Fibroblast of skin of left biceps (primary cell): ENCODE measurements at places on chromosomes 2 and 18.

- no peak for DNase-seq
These were observed 89.3 kb upstream of the SMAD2 start for GRCh38 chr18:48019557-48020325.

GRCh38 chr2:150695451-150696135 is 208.1 kb upstream of the RND3 start:
- no peak for DNase-seq

DNA sequence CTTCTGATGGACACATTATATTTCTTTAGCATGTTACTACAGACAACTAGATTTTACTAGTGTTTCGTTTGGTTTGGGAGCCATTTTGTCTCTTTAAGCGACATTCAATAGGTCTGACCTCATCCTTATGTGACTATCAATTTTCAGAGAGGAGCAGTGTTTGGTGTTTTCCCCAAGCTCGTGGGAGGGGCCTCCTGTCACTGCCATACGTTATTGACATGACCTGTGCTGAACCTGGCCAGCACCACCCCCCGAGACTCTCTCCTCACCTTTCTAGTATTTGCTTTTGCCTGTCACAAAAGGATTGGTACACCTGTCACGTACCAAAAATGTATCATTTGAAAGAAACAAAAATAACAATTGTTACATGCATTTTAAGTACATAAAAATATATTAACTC is 69.3 kb downstream of the PSMG2 start:
- no peak for DNase-seq

DNA sequence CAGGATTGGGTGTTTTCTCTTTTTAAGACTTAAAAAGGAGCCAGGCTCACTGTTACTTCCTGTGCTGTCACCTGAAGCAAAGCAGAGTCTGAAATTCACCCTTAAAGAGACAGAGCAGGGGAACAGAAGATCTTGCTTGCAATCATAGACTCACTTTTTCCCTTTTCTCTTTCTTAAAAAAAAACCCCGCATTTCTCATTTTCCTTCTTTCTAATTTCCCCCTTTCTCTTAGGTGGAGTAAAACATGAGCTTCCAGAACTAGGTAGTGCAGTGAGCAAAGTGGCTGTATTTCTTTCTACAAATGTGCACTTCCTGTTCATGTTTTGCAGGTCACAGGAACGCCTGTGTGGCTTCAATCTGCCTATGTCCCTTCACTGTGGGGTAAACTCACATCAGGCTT is 381.2 kb downstream of the LPIN1 start:
- DNase-seq, result no peak

DNA sequence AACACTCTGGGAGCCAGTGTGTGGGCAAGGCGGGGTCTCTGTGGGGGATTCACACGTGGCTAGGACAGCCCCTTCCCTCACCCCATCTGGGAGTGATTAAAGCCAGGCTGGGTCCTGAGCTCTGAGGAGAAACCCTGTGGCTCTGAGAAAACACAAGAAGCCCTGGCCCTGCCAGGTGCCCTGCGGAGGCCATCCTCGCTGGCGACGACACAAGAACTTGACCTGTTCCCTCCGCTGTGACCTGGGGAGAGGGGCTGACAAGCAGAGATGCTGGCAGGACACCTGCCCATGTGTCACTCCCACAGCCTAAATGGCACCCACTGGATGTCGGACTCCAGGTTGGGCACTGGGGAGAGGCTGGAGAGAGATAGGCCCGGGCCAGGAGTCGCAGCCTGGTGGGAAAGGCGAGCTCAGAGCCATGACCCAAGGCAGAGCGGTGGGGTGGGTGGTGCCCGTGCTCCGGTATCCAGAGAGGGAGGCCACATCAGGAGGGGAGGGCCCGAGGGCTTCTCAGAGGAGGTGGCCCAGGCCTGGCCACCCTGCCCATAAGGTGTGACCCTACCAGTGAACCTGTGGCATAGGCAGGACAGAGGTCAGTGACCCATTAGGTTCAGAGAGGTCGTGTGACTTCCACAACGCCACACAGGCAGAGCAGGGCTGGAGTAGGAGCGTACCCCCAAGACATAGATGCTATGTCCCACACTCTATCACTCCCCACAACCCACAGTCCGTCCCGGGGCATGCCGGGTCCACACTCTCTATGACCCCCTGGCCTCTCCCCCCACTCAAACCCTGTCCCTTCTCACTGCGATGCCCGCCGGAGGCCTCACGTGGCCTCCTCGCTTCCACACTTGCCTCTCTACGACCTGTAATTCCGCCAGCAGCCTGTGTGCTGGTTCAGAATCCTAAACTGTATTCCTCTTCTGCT is 59.4 kb upstream of the HPCAL1 start:
- no peak for DNase-seq

DNA sequence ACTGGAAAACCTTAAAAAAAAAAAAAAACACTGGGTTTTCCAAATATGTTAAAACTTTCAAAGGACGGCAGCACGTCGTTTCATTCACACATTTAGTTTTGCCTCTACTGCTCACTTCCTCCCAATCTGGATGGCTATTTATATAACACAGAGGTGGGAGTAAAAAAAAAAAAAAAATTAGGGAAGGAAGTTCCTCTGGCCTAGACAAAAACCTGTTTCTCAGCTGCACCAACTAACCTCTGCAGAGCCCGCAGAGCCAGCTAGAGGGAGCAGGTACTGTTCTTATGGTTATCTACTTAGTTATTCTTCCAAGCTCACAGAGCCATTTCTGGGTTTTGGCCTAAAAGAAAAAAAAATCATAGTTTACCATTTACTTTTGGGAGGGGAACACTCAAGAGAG is 28.1 kb downstream of the SLC1A4 start:
- DNase-seq, result no peak

GRCh38 chr2:102224824-102225739 is 38.3 kb downstream of the IL1RL2 start:
- DNase-seq, result no peak

DNA sequence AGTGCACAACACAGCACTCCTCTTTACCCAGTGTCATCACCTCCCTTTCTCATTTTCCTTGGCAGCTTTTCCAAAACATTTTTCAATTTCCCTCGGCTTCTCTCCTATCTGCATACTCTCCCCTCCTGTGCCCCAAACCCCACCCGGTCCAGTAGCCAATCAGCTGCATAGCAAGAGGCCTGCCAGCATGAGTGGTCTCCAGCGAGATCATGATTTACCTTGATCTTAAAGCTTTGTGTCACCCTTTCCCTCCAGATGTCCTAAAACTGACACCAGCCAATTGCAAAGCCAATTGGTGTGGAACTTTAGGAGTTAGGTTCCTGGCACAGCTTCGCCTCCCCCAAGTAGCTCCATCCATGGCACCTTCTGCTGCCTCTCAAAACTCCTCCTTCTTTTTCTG is 45.2 kb upstream of the SH3RF3 start:
- DNase-seq, result no peak

DNA sequence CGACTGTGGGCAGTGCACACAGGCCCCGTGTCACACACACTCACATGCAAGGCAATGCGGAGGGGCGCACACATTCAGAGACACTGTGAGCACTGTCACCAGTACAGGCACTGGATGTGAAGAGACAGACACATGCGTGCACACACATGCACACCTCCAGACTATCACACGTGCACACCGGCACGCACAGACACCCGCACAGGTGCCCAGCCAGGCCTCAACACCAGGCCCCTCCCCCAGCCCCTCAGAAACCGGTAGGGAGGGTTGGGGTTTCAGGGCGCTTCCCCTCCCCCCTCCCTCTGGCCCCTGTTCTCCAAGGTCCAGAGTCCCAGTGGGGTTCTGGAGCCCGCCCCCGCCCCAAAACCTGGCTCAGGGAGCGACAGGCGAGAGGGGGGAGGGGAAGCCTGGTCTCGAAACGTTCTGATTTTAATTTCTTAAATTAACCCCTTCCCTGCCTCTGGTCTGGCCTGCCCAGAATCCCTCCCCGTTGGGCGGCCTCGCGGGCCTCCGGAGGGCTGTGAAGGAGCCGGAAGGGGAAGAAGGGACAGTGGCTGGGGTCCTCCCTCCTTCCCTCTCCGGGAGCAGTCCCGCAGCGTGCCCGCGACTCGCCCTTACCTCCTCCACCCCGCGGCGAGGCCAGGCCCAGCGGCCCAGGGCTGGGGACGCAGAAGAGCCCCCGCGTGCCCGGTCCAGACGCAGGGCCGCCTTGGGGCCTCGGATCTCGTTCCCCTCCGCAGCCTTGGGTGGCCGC is 558 bp downstream of the FBXO41 start:
- no peak for DNase-seq

GRCh38 chr2:26717362-26717761 is 24.8 kb downstream of the KCNK3 start:
- no peak for DNase-seq

- peak; percentile 91 for DNase-seq
These were observed 19.6 kb upstream of the SERPINB11 start for GRCh38 chr18:63683152-63683551.

GRCh38 chr2:9145752-9146430 is 60.7 kb upstream of the ASAP2 start:
- no peak for DNase-seq

- DNase-seq, result no peak
These were observed 1727.9 kb upstream of the SLC39A10 start for GRCh38 chr2:193929131-193929530.

DNA sequence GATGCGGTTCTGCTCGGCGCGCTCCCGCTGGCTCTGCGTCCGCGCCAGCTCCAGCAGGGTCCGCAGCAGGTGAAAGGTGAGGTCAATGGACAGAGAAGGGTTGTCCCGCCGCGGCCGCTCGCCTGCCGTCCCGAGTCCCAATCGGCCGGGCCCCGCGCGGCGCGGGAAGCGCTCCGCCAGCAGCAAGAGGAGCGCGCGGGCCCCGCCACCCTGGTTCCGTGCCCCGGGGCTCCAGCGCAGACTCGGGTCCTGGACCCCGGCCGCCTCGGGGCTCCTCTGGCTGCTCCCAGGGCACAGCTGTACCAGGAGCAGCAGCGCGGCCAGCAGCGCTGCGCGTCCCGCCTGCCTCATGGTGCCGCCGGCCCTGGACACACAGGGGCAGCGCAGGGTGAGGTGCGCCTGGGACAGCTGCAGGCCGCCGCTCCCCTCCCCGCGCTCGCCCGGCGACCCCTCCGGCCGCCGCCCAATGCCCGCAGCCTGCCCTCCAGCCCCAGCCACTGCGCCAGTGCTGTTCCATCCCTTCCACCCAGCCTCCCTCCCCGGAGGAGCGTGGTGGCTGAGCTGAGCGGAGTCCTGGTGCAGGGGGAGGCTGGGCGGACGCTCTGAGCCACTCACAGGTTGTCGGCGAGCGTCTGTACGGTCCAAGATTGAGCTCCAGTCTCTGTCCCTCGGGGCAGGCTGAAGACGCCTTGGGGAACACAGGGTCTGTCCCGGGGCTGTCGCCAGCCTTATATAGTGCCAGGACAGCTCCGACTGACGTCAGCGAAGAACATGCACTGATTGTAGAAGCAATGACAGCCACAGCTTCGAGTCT is 493 bp downstream of the UCN start:
- DNase-seq, result no peak

- no peak for DNase-seq
These were observed 436.1 kb downstream of the LRRTM4 start for GRCh38 chr2:77086051-77086450.

- no peak for DNase-seq
These were observed 14.3 kb upstream of the PER2 start for GRCh38 chr2:238302751-238303150.

- no peak for DNase-seq
These were observed 148.5 kb downstream of the TXNL1 start for GRCh38 chr18:56489893-56490292.

GRCh38 chr2:148935791-148936190 is 60.8 kb downstream of the KIF5C start:
- no peak for DNase-seq

DNA sequence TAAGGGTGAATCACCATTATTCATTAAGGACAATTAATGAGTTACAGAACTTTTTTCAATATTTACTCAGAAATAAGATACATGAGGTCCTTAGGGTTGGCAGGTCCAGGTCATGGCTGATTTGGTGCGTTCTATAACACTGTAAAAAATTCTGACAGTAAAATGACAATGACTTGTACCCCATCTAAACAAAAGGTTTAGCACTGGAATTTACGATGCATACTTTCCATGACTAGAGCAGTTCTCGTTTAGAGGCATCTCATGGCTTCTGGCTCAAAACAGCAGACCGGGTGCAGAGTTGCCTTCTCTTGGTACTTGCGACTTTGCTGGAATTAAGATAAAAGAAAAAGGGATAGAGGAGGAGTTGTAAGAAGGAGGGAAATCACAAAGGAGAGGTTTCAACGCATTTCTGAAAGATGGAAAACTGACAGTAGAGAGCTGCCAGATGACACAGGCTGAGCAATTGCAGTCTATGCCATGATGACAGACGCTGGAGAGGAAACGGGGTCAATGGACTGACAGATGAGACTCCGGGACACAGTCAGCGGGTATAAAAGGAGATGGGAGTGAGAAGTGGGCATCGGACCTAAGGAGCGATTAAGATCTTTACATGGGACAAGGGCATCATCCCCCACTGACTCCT is 4.1 kb upstream of the CYS1 start:
- no peak for DNase-seq

GRCh38 chr2:24374301-24374700 is 14.0 kb upstream of the ITSN2 start:
- DNase-seq, result no peak

DNA sequence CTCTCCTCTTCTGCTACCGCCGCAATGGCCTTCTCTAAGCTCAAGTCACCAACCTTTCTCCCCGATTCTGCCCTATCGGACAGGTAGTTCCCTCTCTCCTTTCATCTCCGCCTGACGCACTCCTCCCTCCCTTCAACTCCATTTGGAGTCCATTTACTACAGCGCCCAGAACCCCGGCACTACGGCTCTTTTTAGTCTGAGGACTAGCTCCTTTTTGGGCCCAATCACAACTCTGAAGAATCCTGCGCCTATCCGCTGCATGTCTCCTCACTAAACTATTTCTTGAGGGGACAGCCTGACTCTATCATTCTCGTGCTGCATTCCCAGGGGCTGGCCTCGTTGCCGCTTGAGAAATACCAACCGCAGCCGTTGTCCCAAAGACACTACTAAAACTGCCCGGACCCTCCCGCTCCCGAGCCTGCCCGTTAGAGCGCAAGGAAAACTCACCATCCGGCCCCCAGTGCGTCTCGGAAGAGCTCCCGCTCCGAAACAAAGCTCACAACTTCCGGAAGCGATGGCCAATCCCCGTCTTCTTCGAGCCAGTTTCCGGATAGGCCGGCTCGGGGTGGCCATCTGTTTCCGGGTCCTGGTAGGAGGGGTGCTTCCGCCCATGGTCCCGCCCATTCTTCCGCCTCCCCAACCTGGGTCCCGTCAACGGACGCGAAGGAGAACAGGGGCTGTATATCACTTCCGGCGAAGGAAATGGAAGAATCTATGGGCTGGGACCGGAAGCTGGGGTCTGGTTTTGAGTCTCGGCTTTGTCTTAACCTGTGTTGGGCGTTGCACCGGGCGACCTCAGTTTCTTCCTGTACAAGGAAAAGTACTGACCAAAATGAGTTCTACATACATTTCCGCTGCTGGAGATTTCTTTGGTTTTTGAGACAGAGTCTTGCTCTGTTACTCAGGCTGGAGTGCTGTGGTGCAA is at the start of gene TPRKB:
Gene TPRKB (minus strand): TSS at position 491 of the 925 bp plus-strand sequence. CDS start 2,776 bp downstream, outside the sequence.
- DNase-seq, result peak; percentile 94
